AML-193 (cell line): ENCODE measurements at places on chromosomes 5 and 9.

- no peak for DNase-seq
Observed at GRCh38 chr9:70630971-70631370, 216.5 kb upstream of the KLF9 start.

DNA sequence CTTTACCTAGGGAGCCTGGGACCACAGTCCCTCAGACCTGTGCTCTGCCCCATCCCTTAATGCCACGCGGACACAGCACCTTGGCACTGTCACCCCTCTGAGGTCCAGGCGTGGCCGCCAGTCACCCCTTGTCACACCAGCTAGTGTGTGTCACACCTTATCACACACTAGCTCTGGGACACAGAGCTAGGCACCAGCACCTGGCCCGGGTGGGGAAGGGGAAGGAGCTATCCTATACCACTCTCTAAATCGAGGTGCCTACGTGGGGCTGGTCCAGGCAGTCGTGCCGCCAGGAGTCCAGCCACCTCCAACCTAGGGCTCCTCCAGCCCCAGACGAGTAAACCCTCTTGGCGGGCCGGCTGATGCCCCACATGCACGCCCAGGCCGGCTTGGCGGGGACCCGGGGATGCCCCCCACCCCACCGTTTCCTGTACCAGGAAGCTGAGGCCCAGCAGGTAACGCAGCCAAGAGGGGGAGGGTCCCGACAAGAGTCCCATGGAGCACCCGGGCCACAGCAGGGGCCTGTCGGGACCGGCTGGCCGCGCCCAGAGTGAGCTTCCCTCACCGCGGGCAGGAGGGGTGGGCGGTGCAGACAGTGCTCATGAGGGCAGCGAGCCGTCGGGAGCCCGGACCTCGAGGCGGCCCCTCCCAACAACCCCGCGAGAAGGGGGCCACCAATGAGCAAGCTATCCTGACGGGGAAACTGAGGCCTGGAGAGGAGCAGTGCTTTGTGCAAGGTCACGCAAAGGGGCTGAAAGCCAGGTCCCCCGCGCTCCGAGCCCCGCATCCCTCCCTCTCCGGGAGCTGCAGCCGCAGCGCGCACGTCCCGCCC, 550 bp downstream of the CORO2A start:
- peak; percentile 17 for DNase-seq

GRCh38 chr9:136949239-136949816, 2.7 kb upstream of the LCN12 start:
- DNase-seq, result no peak

DNA sequence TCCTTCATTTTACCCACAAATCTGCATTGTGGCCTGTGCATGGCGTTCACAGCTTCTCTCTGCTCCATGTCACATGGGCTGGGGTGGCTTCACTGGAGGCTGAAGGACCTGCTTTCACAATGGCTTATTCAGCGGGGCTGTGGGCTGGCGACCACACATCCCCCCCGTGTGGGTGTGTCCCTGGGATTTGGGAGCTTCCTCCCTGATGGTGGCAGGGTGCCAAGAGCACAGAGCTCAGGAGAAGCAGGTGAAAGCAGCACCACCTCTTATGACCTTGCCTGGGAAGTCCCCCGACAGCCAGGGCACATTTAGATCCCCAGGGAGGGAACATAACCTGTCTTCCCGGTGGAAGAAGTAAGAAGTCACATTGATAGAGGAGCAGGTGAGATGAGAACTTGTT, 5.0 kb upstream of the MED10 start:
- DNase-seq, result no peak

GRCh38 chr9:13971966-13972655, 341.8 kb downstream of the NFIB start:
- DNase-seq, result no peak

DNA sequence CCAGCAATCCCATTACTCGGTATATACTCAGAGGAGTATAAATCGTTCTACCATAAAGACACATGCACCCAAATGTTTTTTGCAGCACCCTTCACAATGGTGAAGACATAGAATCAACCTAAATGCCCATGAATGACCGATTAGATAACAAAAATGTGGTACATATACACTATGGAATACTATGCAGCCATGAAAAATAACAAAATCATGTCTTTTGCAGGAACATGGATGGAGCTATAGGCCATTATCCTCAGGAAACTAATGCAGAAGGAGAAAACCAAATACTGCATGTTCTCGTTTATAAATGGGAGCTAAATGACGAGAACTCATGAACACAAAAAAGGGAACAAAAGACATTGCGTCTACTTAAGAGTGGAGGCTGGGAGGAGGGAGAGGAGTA, 114.5 kb downstream of the HTR4 start:
- DNase-seq, result no peak

DNA sequence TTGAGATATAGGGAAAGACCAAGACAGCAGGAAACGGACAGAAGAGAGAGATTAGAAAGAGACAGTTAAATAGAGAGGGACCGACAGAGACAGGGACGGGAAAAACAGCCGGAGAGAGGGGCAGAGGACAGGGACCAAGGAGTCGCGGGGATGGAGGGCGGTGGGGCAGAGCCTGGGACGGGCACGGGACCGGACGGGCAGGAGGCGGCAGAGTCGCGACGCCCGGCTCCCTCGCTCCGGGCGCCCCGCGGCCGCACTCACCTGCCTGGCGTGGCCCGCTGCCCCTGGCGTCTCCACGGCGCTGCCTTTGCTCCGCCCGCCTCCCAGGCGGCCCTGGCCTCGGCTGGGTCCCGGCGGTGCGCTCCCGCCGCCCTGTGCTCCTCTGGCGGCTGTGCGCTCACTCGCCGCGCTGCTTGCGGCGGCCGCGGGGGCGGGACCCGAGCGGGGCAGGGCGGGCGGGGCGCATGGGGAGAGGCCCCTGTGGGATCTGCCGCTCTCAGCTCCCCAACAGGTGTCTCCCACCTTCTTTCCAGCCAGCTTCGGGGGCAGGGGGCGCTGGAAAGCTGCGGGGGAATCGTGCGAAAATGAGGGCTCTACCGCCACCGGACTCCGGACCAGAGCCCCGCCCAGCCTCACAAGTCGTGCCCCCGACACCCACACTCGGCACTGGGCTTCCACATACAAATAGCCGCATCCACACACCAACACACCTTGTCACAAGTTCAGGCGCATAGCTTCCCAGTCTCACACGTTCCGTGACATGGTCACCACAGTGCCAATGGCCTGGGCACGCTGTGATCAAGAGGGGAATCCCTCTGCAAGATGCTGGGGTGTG, at the start of gene ARID3C:
Gene ARID3C (minus strand): TSS at position 411 of the 835 bp plus-strand sequence. CDS start 1,052 bp downstream, outside the sequence.
- no peak for DNase-seq

- DNase-seq, result no peak
Observed at GRCh38 chr9:79798450-79798849, 226.7 kb downstream of the TLE4 start.

- peak; percentile 8 for DNase-seq
Observed at GRCh38 chr5:143796753-143797152, 15.2 kb upstream of the HMHB1 start.

DNA sequence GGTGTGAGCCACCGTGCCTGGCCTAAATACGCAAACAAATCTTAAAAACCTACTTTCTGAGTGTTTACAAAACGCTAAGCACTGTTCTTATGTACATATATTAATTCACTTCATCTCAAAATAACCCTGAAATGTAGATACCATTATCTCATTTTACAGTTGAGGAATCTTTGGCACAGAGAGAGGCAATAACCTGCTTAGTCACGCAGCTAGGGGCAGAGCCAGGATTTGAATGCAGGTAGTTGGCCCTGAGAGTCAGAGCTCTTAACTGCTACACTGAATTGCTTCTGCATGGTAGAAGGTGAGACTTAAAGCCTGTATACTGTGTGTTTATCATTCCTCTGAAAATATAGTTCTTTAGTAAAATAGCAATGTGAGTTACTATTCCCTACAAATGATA, 21.9 kb downstream of the ARHGEF37 start:
- no peak for DNase-seq

DNA sequence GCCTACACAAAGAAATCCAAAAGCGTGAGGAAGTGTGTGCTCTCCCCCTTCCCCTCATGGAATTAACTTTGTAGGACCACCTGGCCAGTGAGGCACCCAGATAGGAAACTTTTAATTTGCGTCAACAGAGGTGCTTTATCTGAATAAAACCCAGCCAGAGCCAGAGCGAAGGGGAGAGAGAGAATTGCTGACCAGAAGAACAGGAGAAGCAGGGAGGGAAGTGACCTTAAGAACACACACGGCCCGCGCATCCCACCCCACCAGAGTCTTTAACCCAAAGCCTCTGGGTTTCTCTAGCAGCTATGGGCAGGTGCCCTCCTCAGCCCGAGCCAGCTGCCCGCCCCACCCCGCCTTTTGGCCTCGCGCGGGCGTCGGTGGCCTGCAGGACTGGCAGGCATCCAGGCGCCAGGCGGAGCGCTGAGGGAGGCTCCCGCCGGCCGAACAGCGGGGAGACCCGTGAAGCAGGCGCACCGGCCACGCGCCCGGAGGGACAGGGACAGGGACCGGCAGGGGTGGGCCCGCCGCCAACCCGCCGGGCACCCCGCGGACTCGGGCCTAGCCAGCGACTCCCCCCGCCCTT, 580 bp downstream of the ERAP1 start:
- DNase-seq, result peak; percentile 42

DNA sequence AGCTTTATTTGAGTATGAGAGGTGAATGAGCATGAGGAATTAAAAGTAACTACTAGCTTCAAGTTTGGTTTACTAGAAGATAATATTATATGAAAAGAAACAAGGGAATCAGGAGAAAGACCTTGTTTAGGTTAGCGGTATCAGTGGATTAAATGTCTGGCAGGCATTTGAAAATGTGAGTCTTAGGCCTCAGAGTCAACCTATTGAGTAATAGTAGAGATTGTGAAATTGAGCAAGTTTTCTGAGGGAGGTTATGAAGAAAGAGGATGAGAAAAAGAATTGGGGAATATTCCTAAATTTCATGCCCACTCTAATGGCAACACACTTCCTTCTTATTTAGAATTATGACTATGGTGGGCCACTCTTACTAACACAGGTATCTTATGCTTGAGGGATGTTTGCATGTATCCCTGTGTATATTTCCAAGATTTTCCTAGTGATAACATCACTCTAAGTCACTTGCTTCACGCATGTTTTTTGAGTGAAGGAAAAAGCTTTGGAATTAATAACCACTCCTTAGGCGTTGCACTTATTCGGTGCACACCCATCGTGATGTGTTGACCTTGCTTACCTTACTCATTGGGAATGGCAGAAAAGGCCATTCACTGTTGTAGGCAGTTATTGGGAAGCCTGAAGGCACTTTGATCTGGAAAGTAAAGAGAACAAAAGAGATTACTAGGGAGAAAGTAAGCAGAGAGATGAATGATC, 8.2 kb upstream of the ELL2 start:
- peak; percentile 74 for DNase-seq

GRCh38 chr9:88694625-88695024, 159.6 kb downstream of the NXNL2 start:
- no peak for DNase-seq

DNA sequence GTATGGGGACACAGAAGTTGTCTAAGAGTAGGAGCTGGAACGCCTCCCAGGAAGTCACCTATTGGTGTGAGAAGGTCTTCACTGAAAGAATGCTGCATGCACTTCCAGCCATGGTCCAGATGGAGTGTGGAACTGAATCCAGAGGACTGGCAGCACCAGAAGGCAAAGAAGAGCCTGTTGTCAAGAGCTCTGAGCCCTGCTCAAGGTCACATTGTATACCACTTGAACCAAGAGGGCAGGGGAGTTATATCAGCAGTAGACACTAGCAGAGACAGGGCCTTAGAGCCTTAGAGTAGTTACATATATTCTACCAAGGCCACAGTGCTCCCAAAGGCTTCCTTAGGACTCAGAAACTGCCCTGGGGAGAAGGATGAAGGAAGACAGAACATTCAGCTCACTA, 130.8 kb upstream of the POC5 start:
- no peak for DNase-seq

GRCh38 chr5:80254767-80255430, 949 bp downstream of the SERINC5 start:
- DNase-seq, result no peak

GRCh38 chr9:92947268-92948037, at the start of gene FGD3:
FGD3 (plus strand) TSS chr9:92947523; CDS start chr9:92976257, 28,734 bp downstream.
- DNase-seq, result no peak

- DNase-seq, result no peak
Observed at GRCh38 chr5:56950626-56951125, 1.2 kb downstream of the MIER3 start.

DNA sequence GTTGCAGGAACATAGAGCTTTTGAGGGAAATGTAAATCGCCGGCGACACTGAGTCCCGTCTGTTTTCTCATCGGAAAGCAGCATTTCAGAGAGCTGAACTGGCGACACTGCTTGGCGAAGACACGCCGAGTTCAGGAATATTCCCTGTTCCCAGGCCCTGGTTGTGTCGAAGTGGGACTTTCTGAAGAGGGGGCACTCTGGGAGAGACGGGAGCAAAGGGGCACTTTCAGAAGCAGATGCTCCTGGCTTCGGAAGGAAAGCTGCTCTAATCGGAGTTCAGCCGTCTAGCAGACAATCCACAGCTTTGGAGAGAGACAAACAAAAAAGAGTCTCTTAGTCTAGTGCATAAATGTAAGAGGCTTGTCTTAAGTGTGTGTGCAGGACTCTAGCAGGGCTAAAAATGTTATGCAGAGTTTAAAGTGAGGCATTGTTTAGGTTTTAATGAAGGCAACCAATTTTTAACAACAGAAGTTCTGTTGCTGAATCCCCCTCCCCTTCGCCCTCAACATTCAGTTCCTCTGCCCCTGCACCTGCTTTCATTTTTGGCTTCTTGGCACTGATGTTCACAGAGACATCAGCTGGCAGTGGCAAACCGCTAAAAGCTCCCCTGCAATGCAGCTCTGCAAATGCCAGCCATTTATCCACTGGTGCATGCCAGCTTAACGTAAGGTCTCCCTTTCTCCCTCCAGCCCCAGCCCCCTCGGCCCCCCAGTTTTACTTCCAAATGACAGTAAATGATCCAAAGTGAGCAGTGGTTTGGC, 289.5 kb upstream of the MPDZ start:
- DNase-seq, result no peak

- DNase-seq, result no peak
Observed at GRCh38 chr9:31745468-31745867, 639.0 kb upstream of the ACO1 start.

DNA sequence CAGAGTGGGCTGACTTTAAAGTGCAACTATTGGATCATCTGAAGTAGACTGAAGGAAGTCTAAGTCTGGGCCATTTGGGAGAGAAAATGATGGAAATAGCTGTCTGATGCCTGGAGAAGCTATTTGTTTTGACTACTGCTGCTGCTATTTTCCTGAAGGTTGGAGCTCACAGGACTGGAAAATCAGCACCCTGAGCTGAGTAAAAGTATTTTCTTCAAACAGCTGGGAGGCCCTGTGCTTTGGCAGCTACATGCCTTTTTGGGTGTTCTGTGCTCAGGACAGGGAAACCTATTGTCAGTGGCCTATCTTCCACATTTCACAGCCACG, 302.6 kb downstream of the ENC1 start:
- no peak for DNase-seq

- peak; percentile 98 for DNase-seq
Observed at GRCh38 chr5:109656829-109657228, 32.9 kb upstream of the MAN2A1 start.

GRCh38 chr9:127129718-127130085, 7.3 kb upstream of the ANGPTL2 start:
- DNase-seq, result no peak

- no peak for DNase-seq
Observed at GRCh38 chr5:108278285-108279240, 103.3 kb downstream of the FBXL17 start.
